ENCODE measurements at places on chromosomes 3 and 15. TPM values are rescaled to one million over a fixed set of nuclear protein-coding genes. Genes with fewer than 3 reads are reported as not detected.

The PRR23E gene
- not detected for total RNA-seq

- no peaks in the 10 kb centered on the region for H3K36me3 ChIP-seq
- H3K4me3 ChIP-seq: no peak overlapping the region
- no peak overlapping the region for H3K27ac ChIP-seq
- no peaks in the 10 kb centered on the region for H3K27me3 ChIP-seq
- DNase-seq: no peak
- no peaks in the 10 kb centered on the region for H3K4me1 ChIP-seq
These were observed 35.4 kb downstream of the GRAMD1C start for GRCh38 chr3:113873814-113874526.

DNA sequence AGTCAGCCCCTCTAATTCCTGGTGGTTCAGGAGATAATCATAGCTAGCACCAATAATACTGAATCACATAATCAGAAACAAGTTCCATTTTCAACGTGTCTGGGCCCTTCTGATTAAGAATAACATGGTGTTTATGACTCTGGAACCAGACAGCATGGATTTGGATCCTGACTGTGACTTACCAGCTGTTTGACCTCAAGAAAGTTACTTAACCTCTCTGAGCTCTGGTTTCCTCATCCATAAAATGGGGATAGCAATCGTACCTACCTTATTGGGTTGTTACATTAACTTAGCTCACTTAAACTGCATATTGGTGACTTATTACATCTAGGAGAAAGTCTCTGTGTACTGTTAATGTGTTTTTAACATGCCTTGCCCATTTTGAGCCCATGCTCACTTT lies 10.7 kb upstream of the TMEM40 start:
- no peak for DNase-seq
- peaks cover 11% of the 10 kb centered on the region for H3K27me3 ChIP-seq
- H3K36me3 ChIP-seq: no peaks in the 10 kb centered on the region
- no peak overlapping the region for H3K27ac ChIP-seq
- H3K4me1 ChIP-seq: no peaks in the 10 kb centered on the region

GRCh38 chr3:123339302-123339701 lies 109.6 kb downstream of the ADCY5 start:
- peaks cover 4% of the 10 kb centered on the region for H3K4me1 ChIP-seq
- H3K4me3 ChIP-seq: no peak overlapping the region
- no peak for DNase-seq

The RBP2 gene
- total RNA-seq: not detected

DNA sequence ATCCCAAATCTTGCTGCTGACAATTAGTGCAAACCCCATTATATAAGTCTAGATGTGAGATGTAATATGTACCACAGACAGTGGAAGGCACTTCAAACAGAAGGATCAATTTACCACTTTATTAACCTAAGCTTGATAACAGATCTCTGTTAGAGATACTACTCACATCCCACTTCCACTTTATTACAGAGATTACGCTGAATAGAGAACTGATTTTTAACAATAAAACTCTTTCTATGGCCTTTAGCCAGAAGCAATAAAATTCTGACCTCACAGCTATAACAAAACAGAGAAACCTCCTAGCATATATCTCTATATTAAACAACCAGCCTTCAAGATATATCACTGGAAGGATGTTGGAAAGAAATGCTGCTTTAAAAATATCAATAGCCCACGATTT lies 517.7 kb downstream of the MAGI1 start:
- peaks cover 35% of the 10 kb centered on the region for H3K4me1 ChIP-seq
- no peak for DNase-seq
- no peak overlapping the region for H3K4me3 ChIP-seq
- H3K36me3 ChIP-seq: peaks cover 7% of the 10 kb centered on the region
- H3K27me3 ChIP-seq: no peaks in the 10 kb centered on the region

Data from WTC11 (cell line).